Activated T-cell treated with anti-CD3 and anti-CD28 coated beads, Interleukin-2, amount 50 U/mL, for 72 hours (primary cell): ENCODE measurements at places on chromosomes 1 and 21. TPM values are rescaled to one million over a fixed set of nuclear protein-coding genes. Genes with fewer than 3 reads are reported as not detected.

The RHD gene
- not detected for total RNA-seq

The PGBD5 gene
- total RNA-seq = not detected

The DHDDS gene
- total RNA-seq = 43.6 TPM

The UTS2 gene
- total RNA-seq = not detected

The LORICRIN gene
- not detected for total RNA-seq

The C1orf87 gene
- total RNA-seq = not detected

The ASB17 gene
- not detected for total RNA-seq

The GCSAML gene
- 0.16 TPM for total RNA-seq

The CR2 gene
- total RNA-seq = 0.07 TPM

The KRTAP19-4 gene
- total RNA-seq = not detected

The CD5L gene
- not detected for total RNA-seq

The NME7 gene
- total RNA-seq = 6.2 TPM

The PBX1 gene
- total RNA-seq = 0.62 TPM

The RAD54L gene
- total RNA-seq = 33.1 TPM

- DNase-seq = no peak
Observed at GRCh38 chr1:3677484-3677883, 25.2 kb downstream of the TP73 start.

DNA sequence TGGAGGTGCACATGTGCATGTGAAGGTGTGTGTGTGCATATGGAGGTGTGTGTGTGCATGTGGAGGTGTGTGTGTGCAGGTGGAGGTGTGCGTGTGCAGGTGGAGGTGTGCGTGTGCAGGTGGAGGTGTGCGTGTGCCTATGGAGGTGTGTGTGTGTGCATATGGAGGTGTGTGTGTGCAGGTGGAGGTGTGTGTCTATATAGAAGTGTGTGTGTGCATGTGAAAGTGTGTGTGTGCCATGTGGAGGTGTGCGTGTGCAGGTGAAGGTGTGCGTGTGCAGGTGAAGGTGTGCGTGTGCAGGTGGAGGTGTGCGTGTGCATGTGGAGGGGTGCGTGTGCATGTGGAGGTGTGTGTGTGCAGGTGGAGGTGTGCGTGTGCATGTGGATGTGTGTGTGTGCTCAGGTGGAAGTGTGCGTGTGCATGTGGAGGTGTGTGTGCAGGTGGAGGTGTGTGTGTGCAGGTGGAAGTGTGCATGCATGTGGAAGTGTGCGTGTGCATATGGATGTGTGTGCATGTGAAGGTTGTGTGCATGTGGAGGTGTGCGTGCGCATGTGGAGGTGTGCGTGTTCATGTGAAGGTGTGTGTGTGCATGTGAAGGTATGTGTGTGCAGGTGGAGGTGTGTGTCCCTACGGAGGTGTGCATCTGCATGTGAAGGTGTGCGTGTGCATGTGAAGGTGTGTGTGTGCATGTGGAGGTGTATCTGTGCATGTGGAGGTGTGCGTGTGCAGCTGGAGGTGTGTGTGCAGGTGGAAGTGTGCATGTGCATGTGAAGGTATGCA lies 13.5 kb downstream of the C1orf74 start:
- no peak for DNase-seq

- peak; percentile 19 for DNase-seq
Observed at GRCh38 chr21:44846485-44847260, 26.8 kb downstream of the PTTG1IP start.

GRCh38 chr21:17513214-17514123 lies 626 bp downstream of the CXADR start:
- DNase-seq = peak; percentile 33

DNA sequence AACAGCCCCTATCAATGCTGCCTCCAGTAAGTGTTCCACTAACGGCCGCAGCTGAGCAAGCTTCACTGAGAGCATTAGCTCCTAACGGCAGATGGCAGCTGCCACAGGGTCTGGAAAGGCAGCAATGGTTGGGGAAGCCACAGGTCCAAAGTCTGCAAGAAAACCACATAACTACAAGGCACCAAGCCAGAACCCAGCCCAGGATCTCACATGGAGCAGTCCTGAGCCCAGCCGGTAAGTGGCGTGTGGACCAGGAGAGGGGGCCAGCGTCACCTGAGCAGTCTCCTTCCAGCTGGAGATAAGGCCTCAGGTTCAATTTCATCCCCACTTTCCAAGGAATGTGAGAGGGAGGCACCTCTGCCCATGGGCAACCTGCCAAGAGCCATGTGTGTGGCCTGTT lies 13.2 kb downstream of the SYT2 start:
- DNase-seq = no peak

- peak; percentile 37 for DNase-seq
Observed at GRCh38 chr1:147539122-147539575, 2.2 kb upstream of the BCL9 start.

GRCh38 chr21:46017695-46018094 lies 36.1 kb downstream of the COL6A1 start:
- DNase-seq = no peak

GRCh38 chr21:46061518-46061917 lies 36.4 kb upstream of the COL6A2 start:
- no peak for DNase-seq

DNA sequence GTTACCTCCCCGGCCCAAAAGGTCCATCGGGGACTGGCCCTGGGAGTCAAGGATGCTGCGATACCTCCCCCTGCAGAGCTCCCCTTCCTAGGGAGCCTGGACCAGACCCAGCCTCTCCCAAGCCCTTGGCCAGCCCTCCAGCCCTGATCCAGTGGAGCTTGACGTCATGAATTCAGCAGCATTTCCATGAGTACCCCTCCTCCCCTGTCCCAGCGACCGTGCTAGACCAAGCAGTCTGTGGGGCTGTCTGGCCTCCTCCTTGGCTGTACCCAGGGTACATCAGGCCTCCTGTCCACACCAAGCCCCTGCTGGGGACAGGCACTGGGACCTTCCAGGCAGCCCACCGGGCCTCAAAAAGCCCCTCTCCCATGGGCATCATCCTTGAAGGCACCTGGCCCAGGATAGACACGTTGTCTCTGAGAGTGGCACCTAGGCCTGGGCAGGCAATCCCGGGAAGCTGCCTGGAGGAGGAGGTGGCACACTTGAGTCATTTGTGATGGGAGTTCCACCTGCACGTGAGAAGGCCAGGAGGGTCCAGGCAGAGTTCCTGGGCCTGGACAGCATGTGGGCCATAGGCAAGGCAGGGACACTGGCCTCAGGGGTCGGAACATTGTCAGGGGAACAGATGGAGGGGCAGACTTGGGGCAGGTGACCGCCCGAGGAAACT lies 46.4 kb downstream of the WNT9A start:
- DNase-seq = no peak

GRCh38 chr21:14617871-14618270 lies 71.8 kb upstream of the SAMSN1 start:
- DNase-seq = no peak

GRCh38 chr1:117686907-117687306 lies 81.1 kb downstream of the TENT5C start:
- DNase-seq = no peak

- DNase-seq = peak; percentile 98
Observed at GRCh38 chr1:151008244-151009205, at the start of gene PRUNE1. Gene PRUNE1, plus strand, starts transcription at chr1:151008449. Its CDS starts 184 bp downstream, at chr1:151008633.

DNA sequence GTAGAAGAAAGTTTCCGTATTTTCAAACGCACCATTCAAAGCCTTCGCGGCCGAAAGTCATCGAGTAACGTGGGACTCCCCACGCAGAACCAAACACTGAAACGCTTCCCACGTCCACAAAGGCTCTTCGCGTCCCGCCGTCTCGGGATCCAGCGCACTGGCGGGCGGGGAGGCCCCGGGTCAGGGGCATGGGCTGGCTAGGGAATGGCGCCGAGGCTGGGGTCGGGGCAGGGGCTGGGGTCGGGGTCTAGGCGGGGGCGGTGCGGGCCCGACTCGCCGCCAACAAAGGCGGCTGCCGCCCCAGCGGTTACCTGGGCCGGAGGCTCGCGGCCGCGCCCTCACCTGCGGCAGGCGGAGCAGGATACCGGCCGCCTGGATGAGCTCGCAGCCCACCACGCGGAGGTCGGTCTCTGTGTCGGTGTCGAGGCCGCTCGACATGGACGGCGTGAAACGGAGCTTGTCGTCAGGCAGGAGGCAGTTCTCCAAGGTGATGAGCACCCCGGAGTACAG lies 403 bp downstream of the CCNL2 start:
- DNase-seq = no peak

DNA sequence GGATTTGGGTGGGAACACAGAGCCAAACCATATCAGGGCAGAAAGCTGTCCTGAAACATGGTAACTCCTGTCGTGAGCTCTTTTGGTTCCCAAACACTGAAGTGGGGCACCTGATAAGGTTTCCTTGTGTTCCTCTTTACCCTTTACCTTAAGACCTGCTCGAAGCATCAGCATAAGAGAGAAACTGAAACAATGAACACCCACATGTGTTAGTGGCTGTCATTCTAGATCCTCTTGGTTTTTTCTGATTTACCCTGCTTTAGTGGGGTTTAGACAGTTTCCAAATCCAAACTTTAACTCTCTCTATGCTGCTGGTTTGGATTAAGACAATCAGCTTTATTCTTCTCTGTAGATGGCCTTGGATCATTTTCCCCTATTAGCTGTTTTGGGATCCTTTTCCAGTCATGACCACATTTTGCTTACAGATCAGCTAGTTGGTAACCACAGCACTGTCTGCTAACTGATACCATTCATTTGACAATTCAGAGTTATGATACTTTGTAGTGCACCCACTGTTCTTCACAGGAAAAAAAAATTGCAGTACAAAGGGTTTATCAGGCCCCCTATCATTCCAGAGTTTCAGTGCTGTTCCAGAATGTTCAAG lies 975 bp upstream of the MNDA start:
- no peak for DNase-seq

GRCh38 chr1:224724566-224724965 lies 108.4 kb downstream of the CNIH3 start:
- DNase-seq = no peak

- DNase-seq = peak; percentile 63
Observed at GRCh38 chr1:203649551-203649998, 22.9 kb downstream of the ATP2B4 start.

DNA sequence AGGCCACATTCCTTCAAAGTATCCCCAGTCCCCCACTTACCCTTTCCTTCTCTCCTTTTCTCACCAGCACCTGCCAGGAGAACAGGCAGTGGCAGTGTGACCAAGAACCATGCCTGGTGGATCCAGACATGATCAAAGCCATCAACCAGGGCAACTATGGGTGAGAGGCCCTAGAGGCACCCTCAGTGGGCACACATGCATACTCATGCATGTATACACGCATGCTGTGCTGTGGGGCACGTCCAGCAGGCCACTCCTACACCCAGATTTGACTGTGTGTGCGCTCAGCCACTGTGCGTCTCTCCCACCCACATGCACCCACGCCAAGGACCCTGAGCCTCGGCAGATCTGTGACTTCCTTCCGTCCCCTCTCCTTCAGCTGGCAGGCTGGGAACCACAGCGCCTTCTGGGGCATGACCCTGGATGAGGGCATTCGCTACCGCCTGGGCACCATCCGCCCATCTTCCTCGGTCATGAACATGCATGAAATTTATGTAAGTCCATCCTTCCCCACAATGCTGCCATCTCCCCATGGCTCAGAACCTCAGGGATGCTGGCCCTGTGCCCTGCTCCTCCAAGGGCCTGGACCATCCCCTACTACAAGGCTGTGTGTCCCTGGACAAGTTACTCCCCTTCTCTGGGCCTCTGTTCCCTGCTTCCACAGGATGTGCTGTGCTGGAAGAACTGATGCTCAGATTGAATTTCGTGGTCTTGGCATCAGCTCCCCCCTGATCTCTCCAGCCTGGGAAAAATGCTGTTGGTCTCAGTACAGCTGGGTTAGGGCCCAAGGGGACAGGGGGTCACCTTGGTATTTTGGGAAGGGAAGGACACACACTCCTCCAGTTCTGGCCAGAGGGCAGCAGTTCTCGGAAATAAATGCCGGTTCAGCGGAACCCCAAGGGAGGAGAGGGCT lies 7.0 kb downstream of the TINAGL1 start:
- no peak for DNase-seq

- no peak for DNase-seq
Observed at GRCh38 chr1:54273795-54274163, 73.8 kb downstream of the MRPL37 start.

DNA sequence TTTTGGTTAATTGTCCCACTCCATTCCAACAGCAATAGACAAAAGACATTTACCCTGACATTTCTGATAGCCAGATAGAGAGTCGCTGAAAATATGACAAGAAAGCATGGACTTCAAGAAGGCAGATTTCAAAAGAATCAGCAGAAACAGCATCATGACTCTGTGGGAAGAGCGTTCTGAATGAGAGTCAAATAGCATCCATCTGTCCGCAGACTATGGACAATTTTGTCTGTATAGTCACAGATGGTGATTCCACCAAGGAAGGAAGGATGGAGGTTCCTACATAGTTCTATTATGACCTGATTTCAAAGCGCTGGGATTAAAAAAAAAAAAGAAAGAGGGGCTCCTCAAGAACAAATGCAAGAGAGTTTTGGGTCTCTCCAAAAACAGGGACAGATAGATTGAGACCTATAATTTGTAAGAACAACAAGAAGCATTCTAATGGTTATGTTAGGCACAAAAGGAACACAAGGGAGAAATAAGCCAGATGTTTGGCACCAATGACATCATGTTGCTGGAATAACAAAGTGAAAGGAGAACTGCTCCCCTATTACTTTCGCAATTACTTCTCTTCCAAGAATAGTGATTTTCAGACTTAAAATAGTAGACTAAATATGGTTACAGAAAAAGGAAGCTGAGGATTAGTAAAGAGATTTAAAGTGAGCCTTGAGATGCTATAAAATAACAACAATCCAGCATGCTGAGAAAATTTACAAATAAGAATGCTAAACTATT lies 28.5 kb downstream of the NIBAN1 start:
- no peak for DNase-seq

GRCh38 chr1:117672756-117673155 lies 66.9 kb downstream of the TENT5C start:
- no peak for DNase-seq

DNA sequence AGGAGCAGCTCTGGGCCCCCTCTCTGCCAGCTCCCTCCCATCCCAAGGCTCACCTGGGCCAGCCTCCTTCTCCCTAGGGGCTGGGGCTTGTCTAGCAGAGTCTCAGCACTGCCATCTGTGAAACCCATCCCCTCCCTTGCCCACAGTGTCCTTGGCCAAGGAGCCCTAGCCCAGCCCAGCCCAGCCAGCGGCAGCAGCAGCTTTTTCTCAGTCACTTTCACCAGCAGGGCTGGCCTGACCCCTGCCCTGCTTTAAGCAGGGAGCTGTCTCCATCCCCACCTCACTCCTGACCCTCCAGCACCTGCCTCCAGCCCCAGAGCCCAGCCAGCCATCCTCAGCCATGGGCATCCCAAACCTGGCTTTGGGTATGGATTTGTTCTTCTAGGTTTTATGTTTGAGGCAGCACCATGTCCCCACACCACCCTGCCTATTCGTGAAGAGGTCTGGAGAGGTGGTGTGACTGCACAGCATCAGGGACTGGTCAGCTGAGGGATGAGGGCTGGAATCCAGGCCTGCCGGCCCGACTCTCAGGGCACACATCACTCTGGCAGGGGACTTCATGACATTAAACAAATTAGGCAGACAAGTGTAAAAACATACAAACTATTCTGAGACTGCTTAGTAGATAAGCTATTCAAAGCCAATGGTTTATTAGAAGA lies 36.1 kb upstream of the ABCG1 start:
- no peak for DNase-seq

- DNase-seq = no peak
Observed at GRCh38 chr1:215507119-215507518, 60.0 kb upstream of the KCTD3 start.

GRCh38 chr1:19814681-19815503 lies at the start of gene RNF186:
Gene RNF186, minus strand, starts transcription at chr1:19815283. Its CDS starts 182 bp downstream, at chr1:19815101.
- DNase-seq = no peak
